Activated T-helper 9 cell treated with anti-CD3 and anti-CD28 coated beads, Interleukin-2, amount 50 U/mL, for 16 hours (primary cell): ENCODE measurements at places on chromosomes 1 and 21.

DNA sequence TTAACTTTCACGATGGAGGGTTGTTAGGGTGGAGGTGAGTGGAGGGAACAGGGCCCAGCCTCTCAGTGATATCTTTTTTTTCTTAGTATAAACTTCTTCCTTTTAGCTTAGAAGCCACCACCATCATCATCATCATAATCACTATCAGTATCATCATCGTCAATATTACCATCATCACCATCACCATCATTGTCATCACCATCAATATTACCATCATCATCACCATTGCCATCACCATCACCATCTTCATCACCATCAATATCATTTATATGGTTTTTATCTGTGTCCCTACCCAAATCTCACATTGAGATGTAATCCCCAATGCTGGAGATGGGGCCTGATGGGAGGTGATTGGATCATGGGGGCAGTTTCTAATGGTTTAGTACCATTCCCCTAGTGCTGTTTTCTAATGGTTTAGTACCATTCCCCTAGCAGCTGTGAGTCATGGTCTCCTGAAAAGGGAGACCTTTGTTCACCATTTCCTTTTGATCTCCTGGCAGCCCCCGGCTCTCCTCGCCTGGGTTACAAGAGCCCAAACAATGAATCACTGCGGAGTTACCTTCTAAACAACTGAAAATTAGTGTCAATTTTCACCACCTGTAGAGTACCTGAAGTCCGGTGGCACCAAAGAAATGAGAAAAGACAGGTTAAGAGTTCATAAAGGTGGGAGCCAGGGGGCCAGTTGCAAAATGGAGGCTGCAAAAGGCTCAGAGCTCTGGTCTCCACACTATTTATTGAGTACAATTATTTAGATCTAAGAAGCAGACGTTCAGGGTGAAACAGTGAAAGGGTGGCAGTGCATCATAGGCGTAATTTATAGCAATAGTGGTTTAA lies 3.1 kb upstream of the PLA2G2E start:
- no peak for DNase-seq

DNA sequence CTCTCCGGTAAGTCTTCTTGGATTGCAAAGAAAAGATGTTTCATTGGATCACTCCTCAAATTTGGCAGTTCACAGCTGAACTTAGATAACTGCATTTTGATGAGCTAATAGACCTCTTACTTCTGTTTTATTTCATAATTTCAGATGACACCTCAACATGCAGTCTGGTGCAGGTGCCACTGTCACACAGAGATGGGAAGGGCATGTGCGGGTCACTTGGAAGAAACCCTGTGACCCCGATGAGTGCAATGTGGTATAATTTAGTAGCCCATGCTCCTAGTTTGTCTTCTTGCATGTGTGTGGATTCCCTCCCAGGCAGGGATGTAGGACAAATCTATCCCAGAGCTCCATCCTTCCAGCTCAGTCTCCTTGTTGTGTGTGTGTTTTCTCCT lies 481 bp upstream of the SLAMF1 start:
- no peak for DNase-seq

DNA sequence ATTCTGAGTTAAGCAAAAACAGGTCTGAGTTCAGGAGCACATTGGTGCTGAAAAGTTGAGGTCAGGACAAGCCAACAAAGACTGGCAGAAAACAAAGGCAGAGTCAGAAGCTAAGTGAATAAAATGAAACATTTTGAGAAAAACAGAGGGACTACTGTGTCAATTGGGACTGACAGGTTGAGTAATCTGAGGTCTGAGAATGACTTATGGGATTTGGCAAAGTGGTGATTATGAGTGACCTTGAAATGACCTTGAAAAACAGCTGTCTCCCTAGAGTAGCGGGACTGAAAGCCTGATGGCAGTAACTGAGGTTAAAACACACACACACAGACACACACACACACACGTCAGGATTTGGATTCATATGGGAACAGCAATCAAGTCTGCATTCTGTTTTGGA lies 8.8 kb upstream of the COG2 start:
- no peak for DNase-seq

DNA sequence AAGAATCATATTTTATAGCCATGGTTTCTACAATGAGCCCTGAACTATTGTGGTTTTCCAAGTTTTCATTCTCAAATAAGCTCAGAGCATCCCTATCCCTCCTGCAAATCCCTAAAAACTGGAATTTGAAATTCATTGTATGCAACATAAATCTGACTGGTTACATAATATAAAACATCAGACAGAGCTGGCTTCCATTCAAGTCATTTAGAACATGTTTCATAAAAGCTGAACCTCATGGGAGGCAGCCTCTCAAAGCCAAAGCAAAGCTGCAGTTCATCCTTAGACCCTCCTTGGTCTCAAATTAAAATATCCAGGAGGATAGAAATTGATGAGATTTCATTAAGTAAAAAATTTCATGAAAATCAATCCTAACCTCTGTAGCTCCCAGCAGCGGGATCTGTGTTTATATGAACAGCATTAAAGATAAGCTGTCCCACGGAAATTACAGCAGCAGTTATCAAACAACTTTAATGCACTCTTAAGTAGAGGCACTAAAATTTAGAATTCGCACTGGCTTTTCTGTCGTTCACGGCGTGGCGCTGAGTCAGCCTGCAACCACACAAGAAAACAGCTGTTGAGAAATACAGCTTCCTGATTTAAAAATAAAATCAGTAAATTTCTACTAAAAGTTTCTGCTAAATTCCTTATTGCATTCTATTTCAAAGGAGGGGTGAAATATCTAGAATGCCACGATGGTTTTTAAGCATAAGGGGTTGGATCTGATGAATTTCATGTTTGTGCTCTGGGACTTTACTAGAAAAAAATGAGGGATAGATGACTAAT lies 99.9 kb upstream of the TIAM1 start:
- DNase-seq: no peak

DNA sequence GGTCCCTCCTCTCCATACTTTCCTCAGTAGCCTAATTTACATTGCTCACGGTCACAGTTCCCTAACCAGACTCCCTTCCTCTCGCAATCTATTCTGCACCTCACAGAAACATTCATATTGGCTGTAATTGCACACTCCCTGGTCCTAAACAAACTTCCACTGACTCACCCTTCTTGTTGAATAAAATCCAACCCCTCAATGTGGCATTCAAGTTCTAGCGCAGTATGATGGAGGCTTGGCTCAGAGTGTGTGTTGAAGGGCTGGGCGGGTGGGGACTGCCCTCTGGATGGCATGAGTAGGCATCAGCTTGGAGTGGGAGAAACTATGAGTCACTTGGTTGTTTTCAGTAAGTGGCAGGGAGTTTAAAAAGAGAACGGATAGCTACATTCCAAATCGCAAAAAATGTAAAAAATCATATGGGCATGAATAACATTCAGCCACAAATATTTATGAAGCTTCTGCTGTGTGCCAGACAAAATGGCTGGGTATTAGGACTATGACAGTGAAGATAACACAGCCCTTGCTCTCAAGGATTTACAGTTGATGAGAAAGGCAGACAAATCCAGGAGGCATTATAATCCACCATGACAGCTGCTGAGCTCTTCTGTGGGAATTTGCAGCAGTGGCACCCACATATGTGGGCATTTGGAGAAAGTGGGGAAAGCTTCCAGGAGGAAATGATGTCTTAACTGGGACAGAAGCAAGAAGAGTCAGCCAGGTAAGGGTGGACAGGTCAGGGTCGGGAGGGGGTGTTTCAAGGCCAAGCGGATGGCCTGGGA lies 42.2 kb upstream of the LYST start:
- no peak for DNase-seq

GRCh38 chr1:52356818-52357355 lies 9.1 kb downstream of the CC2D1B start:
- DNase-seq: no peak

GRCh38 chr1:208242146-208242545 lies 2.0 kb downstream of the PLXNA2 start:
- no peak for DNase-seq

DNA sequence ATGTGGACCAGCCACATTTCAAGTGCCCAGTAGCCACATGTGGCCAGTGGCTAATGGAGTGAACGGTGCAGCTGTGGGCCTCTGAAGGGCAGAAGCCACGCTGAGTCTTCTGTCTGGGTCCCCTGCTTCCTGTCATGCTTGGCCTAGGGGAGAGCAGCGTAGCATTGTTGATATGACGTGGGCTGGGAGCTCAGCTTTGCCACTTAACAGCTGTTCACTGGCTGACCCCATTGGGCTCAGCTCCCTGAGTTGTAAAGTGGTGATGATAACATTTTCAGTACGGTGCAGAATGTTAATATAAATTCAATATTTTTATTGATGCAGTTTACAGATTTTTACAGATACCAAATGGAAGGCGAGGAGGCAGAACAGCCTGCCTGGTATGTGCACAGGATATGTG lies 4.5 kb downstream of the PODN start:
- no peak for DNase-seq

DNA sequence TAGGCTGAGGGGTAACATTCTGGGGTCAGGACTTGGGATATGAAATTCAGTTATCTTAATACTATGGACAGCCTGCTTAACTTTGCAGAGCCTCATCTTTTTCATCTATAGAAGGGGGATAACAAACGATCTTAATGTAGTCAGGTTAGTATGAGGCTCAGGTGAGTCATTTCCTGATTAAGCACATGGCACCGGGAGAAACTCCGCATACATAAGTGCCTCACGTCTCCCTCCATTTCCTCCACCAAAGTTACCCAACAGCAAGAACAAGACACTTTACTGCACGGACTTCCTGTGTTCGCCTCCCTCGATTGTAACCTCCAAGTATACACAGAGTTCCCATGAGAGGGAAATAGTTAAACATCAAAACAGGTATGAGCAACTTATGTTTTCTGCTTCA lies 112.7 kb upstream of the COA6 start:
- DNase-seq: no peak
